Spinal cord (tissue), 10 donors: ENCODE measurements at places on chromosomes 1 and 21.

- DNase-seq, result no peak
Observed at GRCh38 chr1:166189126-166189525, 22.3 kb upstream of the FAM78B start.

DNA sequence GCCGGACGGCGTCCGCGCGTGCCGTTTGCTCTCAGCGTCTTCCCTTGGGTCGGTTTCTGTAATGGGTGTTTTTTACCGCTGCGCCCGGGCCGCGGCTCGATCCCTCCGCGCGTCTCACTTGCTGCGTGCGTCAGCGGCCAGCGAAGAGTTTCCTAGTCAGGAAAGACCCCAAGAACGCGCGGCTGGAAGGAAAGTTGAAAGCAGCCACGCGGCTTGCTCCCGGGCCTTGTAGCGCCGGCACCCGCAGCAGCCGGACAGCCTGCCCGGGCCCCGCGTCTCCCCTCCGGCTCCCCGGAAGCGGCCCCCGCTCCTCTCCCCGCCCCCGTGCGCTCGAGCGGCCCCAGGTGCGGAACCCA lies 159.8 kb downstream of the RUNX1 start:
- no peak for DNase-seq

- DNase-seq, result no peak
Observed at GRCh38 chr21:32260130-32260529, 18.7 kb downstream of the MIS18A start.

- DNase-seq, result no peak
Observed at GRCh38 chr1:39098546-39099250, 72.5 kb downstream of the NDUFS5 start.

DNA sequence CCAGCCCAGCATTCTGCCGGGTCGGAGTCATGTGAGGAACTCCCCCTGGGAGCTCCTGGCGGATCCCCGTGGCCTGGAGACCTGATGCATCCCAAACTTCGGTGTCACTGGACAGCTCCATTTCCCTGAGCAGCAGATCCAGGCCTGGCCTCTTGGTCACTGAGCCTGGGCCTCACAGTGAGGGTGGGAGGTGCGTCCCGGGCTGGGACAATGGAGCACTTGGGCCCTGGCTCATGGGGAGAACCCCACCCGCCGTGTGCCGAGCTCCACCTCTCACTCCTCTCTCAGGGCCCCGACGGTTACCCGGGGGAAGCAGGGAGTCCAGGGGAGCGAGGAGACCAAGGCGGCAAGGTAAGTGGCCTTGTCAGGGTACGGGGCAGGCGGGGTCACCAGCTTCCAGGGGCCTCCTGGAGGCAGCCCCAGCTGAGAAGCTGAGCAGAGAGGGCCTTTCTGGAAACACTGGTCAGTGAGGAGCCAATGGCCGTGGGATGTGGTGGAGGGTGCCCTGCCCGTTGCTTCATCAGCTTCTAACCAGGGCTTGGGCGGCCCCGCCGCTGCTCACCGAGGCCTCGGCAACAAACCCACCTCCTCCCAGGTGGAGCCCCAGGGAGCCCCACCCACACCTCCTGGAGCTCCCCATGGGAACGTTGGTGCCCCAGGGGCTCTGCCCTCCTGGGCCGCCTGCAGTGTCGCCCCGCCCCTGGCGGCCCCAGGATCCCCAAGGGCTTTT lies 19.8 kb downstream of the COL6A2 start:
- no peak for DNase-seq

GRCh38 chr1:245953876-245954660 lies 553.0 kb downstream of the SMYD3 start:
- DNase-seq, result no peak

DNA sequence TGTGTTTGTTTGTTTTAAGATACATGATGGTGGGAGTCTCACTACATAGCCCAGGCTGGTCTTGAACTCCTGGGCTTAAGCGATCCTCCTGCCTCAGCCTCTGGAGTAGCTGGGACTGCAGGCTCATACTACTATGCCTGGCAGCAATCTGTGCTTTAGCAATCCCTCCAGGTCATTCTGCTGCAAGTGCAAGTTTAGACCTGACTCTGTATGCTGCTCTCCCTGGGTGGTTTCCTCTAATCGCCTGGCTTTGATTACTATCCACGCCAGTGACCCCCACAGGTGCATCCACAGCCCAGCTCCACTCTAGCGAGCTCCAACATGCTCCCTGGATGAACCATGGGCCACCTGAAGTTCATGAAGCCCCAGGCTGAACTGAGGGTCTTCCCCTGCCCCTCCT lies 15.5 kb upstream of the PABPC4 start:
- no peak for DNase-seq

GRCh38 chr1:177800400-177801088 lies 169.3 kb downstream of the SEC16B start:
- no peak for DNase-seq

DNA sequence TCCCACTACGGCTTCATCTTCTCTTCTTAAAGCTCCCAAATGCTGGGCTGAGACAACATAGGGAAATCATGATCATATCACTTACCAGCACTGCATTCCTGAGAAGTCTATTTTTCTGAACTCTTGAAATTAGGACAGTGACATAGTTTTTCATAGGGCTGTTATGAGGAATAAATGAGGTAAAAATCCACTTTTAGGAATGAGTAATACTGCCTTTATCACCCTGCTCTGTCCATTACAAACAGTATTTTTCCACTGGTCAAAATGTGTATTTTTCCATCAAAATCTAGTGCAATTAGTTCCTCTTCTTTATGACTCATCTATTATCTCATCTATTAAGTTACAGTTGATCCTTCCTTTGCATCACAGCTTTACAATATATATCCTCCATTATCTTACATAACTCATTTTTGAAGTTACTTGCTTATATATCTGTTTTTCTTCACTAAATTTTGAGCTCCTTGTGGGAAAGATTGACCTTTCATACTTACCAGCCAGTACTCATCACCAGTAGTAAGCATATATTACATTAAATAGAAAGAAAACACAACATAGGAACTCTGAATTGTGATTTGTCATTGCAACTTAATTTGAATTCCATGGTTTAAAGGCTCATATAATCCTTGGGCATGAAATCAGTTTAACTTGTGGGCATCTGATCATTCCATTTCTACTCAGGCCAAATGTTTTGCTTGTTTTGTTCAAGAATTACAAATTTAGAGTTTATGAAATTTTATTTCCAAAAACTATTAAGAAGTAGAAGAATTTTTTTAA lies 37.1 kb downstream of the PRRX1 start:
- DNase-seq, result no peak
